ENCODE measurements at places on chromosomes 2 and 18.

- DNase-seq, result no peak
These were observed 478.8 kb downstream of the ARHGAP15 start for GRCh38 chr2:143608063-143608423.

DNA sequence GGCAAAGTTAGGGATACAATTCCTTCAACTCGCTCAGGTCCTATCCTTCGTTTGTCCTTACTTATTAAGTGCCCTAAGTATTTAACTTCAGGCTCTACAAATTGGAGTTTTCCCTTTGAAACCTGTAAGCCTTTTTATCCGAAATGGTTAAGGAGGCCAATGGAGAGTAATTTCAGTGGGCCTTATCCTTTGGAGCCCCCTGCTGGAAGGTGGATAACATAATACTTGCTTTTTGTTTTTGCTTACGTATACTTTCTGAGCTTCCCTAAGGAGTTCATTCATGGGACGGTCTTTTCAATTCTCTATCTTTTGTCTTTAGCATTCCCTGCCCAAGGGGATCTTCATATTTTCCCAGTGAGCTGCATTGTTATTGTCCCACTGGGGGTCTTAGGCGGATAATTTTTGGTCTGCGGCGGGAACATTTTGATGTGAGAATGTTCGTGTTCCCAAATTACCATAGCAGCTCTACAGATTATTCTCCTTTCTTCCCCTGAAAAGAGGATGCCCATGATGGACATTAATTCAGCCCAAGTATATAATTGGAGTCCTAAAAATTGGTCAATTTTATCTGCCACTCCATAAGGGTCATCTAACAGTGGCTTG lies 34.4 kb upstream of the TRAPPC8 start:
- DNase-seq, result no peak

GRCh38 chr18:79566771-79567431 lies 112.7 kb upstream of the CTDP1 start:
- no peak for DNase-seq

DNA sequence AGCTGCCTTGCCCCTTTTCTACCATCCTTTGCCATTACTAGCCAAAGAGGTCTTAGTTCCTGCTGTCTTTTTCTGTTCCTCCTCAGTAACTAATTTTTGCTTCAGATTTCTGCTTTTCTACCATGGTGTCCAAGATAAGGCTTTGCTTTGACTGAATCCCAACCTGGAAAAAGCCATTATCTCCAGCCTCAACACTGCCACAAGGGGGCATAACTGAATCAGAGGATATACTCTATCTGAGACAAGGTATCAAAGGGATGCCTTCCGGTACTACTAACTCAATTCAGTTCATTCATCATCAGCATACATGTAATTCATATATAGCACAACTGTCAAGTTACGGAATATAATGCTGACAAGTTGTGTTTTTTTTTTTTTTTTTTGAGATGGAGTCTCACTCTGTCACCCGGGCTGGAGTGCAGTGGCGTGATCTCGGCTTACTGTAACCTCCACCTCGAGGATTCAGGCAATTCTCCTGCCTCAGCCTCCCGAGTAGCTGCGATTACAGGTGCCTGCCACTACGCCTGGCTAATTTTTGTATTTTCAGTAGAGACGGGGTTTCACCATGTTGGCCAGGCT lies 11.4 kb downstream of the OSGEPL1 start:
- DNase-seq, result peak; percentile 27

DNA sequence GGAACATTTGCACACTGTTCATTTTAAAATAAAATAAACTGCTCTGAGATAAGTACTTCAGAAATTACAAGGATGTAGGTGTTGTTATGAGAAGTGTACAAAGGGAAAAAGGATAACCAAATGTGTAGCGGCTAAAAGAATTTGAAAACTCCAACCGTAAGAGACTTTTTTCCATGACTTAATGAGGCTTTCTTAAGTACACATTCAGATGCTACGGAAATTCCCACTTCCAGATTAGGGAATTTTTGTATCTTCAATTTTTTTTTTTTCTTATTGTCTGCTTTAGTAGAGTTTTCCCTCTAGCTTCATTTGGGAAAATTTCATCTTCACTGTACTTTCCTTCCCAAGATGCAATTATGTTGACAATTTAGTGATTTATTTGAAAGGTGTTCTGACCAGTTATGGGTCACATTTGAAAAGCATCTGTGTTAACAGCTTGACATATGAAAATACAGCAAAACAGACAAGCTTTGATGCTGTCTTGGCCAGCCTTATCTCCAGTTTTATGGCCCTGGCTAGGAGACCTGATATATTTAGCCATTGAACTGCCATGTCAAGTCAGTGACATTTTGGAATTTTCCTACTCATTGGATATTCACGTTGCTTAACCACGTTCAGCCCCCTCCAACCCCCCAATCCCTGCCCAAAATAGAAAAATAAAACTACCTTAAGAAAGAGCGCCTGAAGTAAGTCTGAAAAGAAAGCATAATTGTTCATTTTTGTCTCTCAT lies 105.6 kb downstream of the FEZ2 start:
- DNase-seq, result no peak

GRCh38 chr2:123500346-123500745 lies 524.7 kb upstream of the CNTNAP5 start:
- DNase-seq, result no peak

Measured in activated T-cell treated with anti-CD3 and anti-CD28 coated beads for 4 hours (primary cell).